ENCODE measurements at places on chromosomes 16 and 17.
A peak's percentile ranks its signal among the peaks of the same experiment; 100 is the strongest.

DNA sequence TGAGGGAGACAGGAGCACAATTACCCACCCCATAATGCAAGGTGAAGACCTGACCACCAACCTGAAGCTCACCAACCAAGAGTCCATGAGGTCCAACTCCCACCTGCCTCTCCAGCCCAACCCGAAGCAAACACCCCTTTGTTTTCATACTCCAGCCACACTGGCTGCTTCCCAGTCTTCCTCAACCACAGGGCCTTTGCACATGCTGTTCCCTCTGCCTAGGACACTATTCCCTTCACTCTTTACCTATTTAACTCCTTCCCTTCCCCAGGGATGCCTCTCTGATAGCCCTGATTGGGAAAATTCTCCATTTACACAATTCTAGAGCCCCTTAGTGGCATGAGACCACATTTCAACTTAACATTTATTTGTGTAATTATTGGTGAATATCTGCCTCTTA is 86.0 kb downstream of the VAT1L start:
- no peak for DNase-seq

GRCh38 chr16:83470416-83470815 is 337.4 kb upstream of the HSBP1 start:
- peak; percentile 64 for DNase-seq

GRCh38 chr17:2395258-2396181 is 5.3 kb downstream of the MNT start:
- DNase-seq, result peak; percentile 62

DNA sequence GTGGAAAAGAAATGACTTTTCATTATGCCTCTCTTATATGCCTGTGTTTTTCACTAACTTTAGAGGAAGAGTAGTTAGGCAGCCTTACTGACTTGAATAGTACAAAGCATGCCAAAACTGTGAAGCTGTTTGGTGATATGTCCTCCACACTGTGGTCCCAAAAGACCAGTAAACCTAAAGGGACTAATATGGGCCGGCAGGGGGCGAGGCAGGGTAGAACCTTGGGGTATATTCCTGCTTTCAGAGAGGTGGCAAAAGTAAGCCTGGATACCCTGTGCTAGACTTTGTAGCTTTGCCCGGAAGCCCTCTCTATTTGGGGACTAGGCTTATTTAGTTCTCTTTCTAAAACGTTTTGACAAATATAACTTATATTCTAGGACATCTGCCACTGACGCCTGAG is 36.5 kb upstream of the VWA3A start:
- peak; percentile 4 for DNase-seq

DNA sequence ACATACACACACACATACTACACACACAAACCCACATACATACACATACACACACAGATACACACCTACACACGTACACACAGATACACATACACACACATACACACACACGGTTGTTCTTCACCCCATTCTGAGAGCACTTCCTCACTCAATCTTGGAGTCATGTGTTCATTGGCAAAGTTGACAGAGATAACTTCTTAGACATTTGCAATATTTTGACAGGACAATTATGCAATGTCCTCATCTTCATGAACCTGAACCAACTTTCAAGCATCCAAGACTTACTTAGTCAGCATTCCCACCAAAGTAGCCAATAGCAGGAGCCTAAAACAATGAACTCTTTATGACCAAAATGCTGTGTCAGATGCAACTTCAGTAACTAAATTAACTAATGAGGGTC is 77.1 kb upstream of the DNAH17 start:
- no peak for DNase-seq

GRCh38 chr17:78202666-78203065 is 11.4 kb upstream of the BIRC5 start:
- DNase-seq, result no peak

DNA sequence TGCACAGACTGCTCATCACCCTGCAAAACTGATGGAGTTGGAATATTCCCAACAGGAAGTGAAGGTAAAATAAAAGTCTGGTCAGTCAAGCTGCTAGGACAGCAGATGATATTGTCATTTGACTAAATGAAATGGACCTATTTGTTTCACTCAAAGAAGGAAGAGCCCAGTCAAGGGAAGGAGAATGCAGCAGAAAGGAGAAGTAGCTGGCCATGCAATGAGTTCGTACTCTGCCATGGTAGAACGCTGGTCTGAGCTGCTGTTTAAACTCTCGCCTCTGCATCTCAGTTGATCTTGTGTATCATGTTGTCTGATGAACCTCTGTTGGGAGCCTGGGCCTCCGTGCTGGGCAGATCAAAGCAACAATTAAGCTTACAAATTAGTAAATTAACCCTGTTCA is 15.6 kb upstream of the YPEL2 start:
- DNase-seq, result no peak

DNA sequence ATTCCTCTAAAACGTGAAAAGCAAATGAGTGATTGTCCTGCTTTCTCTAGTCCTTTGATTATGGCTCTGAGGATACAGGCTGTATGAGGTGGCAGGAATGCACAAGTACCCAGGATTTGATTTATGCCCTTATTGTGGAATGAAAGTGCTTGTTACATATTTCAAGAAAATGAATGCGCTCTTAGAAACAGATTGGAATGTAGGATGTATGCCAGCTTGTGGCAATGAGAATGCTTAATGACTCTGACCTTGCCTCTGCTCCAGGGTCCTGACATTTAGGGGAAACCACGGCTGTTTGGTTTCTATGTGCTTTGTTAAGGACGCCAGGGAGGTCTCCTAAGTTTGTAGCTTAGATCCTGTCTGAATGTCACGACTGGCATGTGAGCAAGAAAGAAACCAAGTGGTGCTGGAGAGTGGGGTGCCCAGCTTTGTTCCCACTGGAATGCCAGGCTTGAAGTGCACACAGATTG is 22.0 kb downstream of the PRCD start:
- DNase-seq, result peak; percentile 17

DNA sequence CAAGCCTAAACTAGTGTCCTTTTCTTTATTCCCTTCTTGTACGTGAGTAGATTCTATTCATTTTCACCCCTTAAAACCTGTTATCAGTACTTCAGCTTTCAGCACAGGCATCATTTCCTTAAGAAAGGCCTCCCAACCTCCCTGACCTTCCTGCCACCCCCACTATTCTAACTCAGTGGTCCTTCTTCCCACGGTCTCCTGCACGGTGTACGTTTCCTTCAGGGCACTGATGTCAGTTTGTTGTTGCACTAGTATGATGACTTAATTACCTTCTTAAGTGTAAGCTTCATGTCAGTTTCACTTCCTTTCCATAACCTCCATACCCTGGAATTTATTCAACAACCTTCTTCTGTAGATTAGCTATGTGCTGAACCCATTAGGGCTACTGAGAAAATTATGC is 484.2 kb downstream of the HS3ST4 start:
- no peak for DNase-seq

DNA sequence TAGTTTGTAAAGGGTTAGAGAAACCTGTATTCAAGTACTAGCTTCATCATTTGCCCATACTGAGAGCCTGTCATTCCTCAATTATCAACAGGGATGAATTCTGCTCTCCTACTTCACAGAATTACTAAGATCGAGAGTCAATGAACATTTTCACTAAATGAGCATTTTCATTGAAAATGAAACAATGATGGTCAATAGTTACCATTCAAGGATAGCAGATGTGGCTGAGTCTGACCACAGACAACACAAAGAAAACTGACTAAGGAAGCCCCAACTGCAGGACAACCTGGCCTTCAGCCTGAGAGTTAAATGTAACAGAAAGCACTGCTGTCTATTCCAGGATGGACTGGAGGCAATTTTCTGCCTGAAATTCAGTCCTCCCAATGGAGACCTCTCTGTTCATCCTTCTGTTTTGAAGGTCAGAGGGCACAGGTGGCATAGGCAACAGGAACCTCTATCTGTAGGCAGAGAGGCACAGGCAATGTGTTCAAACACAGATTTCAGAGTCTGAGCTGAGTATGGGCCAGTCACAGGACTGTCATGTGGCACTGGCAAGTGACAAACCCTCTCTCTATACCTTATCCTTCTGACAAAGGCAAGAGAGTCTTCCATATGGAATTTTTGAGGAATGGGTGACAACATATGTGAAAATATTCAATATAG is 19.5 kb downstream of the TRAF4 start:
- DNase-seq, result no peak

- no peak for DNase-seq
Measured at GRCh38 chr16:254461-254860, 19.8 kb downstream of the FAM234A start.

All from choroid plexus epithelial cell (primary cell).